ENCODE measurements at places on chromosomes 2 and 18.

DNA sequence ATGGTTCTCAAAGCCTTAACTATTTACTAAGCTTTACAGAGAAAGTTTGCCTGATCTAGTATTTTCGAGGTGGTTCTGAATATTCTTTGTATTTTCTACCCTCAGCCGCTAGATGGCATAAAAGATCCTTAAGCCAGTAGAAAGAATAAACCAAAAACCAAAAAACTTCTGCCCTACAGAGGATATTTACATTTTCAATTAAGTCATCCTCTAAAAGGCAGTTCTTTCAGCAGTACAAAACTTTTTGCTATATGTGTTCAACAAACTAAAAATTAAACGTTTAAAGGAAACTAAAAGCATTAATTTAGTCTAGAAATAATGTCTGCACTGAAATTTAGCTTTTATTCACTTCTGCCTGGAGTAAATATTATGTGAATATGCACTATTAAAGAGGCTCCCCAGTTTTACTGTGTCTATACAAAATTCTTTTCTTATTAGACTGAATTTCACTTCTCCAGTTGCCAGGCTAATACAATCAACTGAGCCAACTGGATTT lies 297.5 kb downstream of the PIEZO2 start:
- DNase-seq, result peak; percentile 58

- no peak for DNase-seq
Measured at GRCh38 chr2:134396493-134396892, 142.6 kb downstream of the MGAT5 start.

DNA sequence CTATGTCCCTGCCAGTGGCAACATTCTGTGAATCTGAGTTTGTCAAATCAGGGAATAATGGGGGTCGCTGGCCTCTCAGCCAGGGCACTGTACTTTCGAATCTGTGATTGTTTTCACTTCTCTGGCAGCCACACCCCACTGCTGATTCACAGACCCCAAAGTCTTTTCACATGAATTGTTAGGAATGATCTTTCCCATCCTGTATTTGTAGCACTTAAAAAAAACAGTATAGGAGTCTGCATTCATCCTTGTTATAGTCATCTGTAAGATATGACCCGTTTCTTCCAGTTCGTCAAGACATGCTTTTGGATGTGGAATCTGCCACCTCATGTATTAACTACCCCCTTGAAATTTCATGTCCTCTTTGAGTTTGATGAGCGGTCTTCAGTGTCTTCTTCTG lies 928 bp downstream of the NAGK start:
- no peak for DNase-seq

DNA sequence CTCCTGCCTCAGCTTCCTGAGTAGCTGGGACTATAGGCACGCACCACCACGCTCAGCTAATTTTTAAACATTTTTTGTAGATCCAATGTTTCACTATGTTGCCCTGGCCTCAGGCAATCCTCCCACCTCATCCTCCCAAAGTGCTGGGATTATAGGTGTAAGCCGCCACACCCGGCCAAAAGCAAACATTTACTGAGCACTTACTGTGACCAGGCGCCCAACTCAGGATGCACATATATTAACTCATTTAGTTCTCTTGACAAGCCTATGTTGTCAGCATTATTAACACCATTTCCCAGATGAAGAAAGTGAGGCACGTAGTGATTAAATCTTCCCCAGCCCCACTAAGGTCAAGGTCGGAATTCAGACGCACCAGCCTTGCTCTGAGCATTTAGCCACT lies 41.1 kb downstream of the TMEM37 start:
- no peak for DNase-seq

DNA sequence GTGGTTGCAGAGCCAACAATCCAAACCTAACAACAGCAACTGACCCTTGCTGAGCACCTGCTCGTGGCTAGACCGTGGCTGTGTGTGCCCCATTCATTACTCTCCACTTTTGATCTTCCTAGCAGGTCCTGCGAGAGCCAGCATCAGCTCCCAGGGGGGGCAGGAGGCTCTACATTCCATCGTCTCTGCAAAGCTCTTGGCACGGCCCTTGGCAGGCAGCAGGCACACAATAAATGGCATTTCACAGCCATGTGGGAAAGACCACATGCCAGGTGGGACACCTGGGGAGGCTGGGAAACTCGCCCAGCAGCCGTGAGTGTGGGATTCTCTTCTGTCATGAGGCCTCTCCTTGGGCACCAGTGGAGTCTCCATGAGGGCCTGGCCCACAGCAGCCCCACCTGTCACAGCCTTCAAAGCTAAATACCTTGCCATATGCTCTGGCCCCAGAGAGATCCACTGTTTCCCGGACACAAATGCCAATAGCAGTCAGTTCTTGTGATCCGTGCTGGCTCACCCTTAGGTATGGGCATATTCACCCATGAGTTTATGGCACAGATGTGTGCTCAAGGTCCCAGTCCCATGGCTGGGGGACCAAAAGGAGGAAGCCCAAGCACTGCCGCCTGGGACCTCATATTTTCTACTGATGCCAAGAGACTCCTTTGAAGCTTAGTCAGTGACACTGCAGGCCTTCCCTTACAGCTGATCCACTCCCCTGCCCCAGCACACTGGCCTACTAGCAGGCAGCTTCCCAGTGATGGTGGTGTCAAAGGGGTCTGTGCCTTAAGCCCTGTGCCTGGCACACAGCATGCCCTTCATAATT lies 6.8 kb upstream of the TEX51 start:
- peak; percentile 32 for DNase-seq

DNA sequence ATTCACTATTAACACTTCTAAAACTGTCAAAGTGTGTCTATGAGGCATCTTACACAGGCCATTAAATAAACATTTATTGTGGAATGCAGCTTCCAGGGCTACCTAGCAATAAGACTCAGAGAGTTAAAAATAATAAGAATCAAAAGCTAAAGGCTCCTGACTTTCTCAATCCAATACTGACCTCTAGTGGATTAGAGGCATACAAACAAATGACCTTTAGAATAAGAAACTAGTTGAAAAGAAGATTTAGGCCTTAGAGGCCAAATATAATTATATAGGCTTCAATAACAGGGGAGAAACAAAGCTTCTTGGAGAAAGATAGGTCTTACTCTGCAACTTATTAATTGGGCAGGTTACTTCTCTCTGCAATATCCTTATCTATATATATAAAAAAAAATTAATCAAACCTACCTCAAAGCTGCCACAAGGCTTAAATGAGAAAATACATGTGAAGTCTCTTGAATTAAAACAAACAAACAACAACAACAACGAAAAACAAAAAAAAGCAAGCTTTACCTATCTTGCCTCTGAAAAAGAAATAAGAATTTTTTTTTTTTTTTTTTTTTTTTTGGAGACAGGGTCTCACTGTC lies 246.1 kb downstream of the EXOC6B start:
- peak; percentile 8 for DNase-seq

- no peak for DNase-seq
Measured at GRCh38 chr2:128058114-128058513, 30.3 kb upstream of the SAP130 start.

DNA sequence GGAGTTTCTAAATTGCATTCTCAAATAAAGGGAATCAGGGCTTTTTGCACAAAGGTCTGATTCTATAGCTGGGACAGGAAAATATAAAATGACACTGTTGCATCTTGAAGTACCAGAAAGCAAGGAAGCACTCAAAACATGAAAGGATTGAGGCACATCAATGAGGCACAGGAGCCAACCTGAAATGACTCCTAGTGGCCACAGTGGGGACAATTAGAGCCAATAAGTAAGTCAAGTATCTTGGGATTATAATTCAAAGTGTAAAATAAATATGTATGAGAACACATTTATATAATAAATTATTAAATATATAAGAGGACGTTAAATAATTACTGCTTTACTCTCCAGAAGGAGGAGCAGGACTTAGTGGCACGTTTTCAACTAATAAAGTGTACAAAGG lies 1259.5 kb upstream of the CDH2 start:
- no peak for DNase-seq

DNA sequence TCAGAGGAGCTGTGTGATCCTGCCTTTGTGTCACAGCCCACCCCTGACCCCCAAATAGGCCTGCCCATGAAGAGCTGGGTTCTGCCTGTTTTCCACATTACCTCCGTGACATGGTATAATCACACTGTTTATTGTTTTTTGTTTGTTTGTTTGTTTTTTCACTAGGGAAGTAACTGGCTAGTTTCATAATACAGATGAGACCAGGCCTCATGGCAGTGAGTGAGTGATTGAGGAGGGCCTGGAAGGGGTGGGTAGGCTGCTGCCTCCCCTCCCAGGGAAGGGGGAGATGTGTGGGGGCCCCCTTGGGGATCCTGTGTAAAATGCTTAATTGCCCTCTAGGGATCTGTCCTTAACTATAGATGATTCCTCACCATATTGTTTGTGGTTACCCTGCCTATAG lies 190.5 kb downstream of the LDLRAD4 start:
- DNase-seq, result no peak

DNA sequence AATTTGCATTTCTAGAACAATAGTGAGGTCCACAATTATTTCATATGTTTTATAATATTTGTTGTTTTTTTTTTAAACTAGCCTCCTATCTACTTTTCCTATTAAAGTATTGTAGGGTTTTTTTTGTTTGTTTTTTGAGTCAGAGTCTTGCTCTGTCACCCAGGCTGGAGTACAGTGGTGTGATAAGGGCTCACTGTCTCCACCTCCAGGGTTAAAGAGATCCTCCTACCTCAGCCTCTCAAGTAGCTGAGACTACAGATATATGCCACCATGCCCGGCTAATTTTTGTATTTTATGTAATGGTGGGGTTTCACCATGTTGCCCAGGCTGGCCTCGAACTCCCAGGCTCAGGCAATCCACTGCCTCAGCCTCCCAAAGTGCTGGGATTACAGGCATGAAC lies 122.5 kb downstream of the SLC39A10 start:
- DNase-seq, result no peak

DNA sequence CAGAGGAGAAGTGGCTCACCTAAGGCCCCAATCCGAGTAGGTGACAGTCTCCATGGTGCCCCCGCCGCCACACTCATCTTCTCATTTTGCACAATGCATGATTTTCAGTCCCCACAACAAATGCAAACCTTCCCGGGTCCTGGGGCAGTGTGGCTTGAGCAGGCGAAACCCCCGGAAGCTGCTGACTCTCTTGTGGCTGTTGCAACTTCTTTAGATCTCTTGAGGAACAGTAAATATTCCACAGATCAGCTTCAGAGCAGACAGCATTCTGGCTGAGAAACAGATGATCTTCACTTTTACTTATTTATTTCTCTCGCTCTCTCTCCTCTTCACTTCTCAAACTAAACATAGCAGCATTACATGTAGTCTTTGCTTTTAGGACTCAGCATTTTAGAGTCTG lies 51.9 kb downstream of the ASAP2 start:
- no peak for DNase-seq

DNA sequence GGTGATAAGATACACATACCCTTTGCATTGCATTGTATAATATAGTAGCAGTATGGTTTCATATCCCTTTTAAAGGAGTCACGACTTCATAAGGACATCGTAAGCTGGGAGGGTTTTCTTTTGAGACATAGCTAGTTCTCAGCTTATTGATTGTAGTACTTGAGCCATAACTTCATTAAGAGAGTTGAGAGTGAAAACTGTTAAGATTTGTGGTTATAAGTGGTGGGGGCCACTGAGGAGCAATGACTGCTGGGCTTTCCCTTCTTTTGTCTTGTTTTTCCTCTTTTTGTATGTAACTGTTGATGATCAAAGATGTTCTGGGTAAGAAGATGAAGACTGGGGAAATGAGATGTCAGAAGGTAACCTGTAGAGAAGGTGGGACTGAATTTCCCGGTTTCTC lies 11.0 kb downstream of the EIF5B start:
- DNase-seq, result no peak

DNA sequence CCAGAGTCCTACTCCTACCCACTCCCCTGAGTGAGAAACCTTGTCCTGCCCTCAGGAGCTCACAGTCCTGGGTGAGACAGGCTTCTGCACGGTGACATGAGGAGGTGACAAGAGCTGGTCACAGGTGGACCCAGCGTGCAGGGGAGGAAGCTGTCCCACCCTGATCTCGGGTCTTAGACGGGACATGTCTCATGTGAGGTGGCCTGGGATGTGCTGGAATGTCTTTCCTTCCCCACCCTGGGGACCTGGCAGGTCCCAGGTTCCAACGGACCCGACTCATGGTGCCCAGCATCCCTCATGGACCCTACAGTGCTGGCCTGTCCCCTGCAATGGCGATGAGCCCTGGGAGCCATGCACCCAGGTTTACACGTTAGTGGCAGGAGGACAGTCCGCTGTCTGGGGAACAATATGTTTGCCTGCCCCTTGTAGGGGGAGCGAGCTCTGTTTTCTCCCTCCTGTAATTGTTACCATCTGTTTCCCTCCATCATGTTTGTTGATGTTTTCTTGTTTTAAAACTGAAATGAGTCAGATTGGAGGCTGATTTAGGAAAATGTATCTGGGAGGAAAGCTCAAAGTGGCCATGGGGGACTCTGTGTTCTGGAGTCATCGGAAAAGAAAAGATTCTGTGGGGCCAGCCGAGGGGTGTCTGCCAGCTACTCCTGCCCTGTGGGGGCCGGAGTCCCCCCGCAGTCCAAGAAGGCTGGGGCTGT lies 238.1 kb downstream of the KLHL29 start:
- no peak for DNase-seq

GRCh38 chr2:176555781-176556180 lies 286.5 kb downstream of the MTX2 start:
- DNase-seq, result no peak

- no peak for DNase-seq
Measured at GRCh38 chr2:131394147-131394931, 30.4 kb upstream of the RAB6D start.

- no peak for DNase-seq
Measured at GRCh38 chr18:46377557-46377956, 273.4 kb downstream of the HAUS1 start.

Measured in NCI-H446 (cell line).